GM23338 (cell line): ENCODE measurements at places on chromosomes 11 and 22. TPM values are rescaled to one million over a fixed set of nuclear protein-coding genes. Genes with fewer than 3 reads are reported as not detected.

DNA sequence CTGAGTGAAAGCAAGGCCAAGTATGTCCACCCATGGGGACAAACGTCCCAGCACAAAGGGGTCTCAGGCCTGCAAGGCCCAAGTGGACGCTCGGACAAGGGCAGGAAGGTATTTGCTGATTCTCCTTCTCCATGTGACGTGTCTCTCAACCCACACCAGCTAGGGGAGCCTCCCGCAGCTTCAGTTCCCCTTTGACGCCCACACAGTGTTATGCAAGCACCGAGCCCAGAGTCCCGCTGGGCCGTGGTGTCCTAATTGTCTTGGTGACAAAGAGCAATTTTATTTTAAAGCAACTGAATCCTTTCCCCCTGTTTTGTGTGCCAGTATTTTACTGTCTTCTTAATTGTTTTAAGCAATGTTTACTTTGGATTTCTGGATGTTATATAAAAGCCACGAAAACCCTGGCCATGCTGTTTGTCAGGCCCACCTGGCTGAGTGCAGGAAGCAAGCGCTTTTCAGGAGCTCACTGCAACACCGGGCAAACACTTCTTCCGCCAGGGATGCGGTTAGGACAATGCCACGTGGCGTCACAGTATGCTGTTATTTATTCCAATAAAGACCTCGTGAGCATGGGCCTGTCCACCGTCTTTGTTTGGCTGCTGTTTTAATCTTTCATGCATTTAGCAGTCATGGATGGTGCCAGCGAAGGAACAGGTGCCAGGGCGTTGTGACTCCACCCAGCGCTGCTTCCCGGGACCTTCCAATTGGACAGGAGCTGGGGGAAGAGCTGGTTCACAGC is 8.2 kb upstream of the PARVG start:
- H3K36me3 ChIP-seq: no peaks in the 10 kb centered on the region
- no peak overlapping the region for H3K27ac ChIP-seq
- no peaks in the 10 kb centered on the region for H3K27me3 ChIP-seq
- DNase-seq: peak; percentile 42
- peaks cover 21% of the 10 kb centered on the region for H3K4me1 ChIP-seq

- peak within 1 kb of the TSS; percentile 93 for H3K4me3 ChIP-seq
- peak; percentile 93 for DNase-seq
- H3K27ac ChIP-seq: peak within 1 kb of the TSS; percentile 91
- H3K36me3 ChIP-seq: no peaks in the 10 kb centered on the region
These were observed at the start of gene RRAS2 for GRCh38 chr11:14358729-14359439. Gene RRAS2 (minus strand): TSS chr11:14359183. CDS start chr11:14358870, 313 bp downstream.

DNA sequence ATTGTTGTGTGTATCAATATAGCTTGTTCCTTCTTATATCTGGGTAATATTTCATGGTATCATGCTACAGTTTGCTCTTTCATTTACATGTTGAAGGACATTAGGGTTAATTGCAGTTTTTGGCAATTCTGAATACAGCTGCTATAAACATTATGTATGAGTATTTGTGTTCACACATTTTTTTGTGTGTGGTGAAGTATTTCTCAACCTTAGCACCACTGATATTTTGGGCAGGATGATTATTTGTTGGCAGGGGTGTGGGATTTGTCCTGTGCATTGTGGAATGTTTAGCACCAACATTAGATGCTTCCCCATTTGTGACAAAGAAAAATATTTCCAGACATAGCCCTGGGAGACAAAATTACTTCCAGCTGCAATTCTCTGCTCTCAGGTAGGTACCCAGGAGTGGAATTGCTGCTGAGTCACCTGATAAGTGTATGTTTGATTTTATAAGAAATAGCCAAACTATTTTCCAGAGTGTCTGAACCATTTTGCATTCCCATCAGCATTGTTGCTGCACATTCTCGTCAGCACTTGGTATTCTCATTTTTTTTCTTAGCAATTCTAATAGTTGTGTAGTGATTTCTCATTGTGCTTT is 128.2 kb downstream of the SNX19 start:
- H3K36me3 ChIP-seq: no peaks in the 10 kb centered on the region
- DNase-seq: no peak
- peaks cover 10% of the 10 kb centered on the region for H3K4me1 ChIP-seq
- H3K4me3 ChIP-seq: no peak overlapping the region
- H3K27ac ChIP-seq: no peak overlapping the region
- H3K27me3 ChIP-seq: no peaks in the 10 kb centered on the region

The INCENP gene
- total RNA-seq: 115 and 131 TPM in 2 replicates

The TPBGL gene
- 0.16 and 0.21 TPM in 2 replicates for total RNA-seq

The NXPE4 gene
- total RNA-seq: not detected in 2 replicates
